ENCODE measurements at places on chromosomes 4 and X.

- peak within 1 kb of the TSS; percentile 91 for H3K27ac ChIP-seq
- H3K4me3 ChIP-seq, result peak within 1 kb of the TSS; percentile 91
- no peaks in the 10 kb centered on the region for H3K36me3 ChIP-seq
- peaks cover 21% of the 10 kb centered on the region for H3K27me3 ChIP-seq
- peaks cover 20% of the 10 kb centered on the region for H3K4me1 ChIP-seq
- peak; percentile 62 for DNase-seq
Observed at GRCh38 chrX:130401415-130402207, at the start of gene RBMX2. Gene RBMX2, plus strand, starts transcription at chrX:130401987. Its CDS starts 46 bp downstream, at chrX:130402033.

DNA sequence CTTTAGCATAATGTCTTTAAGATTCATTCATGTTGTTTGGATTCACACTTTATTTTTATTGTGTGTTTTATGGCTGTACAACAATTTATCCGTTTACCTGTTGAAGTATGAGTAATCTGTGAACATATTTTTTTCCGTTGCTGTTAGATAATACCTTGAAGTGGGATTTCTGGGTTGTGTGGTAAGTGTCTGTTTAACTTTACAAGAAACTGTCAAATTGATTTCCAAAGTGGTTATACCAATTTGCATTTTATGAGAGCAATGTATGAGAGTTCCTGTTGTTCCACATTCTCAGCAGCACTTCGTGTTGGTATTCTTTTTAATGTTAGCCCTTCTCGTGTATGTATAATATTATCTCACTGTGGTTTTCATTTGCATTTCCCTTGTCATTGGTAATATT lies 53.6 kb downstream of the USP53 start:
- H3K4me3 ChIP-seq, result no peak overlapping the region
- no peaks in the 10 kb centered on the region for H3K36me3 ChIP-seq
- no peak overlapping the region for H3K27ac ChIP-seq
- no peaks in the 10 kb centered on the region for H3K4me1 ChIP-seq
- no peak for DNase-seq

- peaks cover 18% of the 10 kb centered on the region for H3K27me3 ChIP-seq
- no peak overlapping the region for H3K4me3 ChIP-seq
- H3K4me1 ChIP-seq, result no peaks in the 10 kb centered on the region
- DNase-seq, result no peak
Observed at GRCh38 chr4:74474345-74475090, 29.6 kb downstream of the AREG start.

DNA sequence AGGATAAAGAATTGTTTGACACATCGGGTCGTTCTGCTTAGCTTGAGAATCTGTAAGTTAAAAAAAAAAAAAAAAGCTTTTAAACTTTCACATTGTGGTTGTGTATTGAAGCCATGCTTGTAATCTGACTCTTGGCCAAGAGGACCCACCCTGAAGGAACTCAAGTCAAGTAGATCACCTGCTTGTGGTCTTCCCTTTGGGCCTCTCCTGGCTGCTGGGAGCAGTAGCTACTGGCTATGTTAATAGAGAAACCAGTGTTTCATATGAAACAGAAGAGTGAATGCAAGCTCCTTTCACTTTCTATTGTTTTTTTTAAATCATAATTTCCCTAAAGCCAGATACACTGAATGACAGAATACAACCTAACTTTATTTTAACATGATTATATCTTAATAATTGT lies 402.4 kb upstream of the NDST4 start:
- H3K4me3 ChIP-seq, result no peak overlapping the region
- no peaks in the 10 kb centered on the region for H3K27me3 ChIP-seq
- no peaks in the 10 kb centered on the region for H3K4me1 ChIP-seq
- no peak for DNase-seq
- no peak overlapping the region for H3K27ac ChIP-seq
- H3K36me3 ChIP-seq, result no peaks in the 10 kb centered on the region

- H3K27me3 ChIP-seq, result no peaks in the 10 kb centered on the region
- H3K36me3 ChIP-seq, result no peaks in the 10 kb centered on the region
- DNase-seq, result no peak
- no peak overlapping the region for H3K27ac ChIP-seq
- no peak overlapping the region for H3K4me3 ChIP-seq
Observed at GRCh38 chr4:96744676-96745075, 904.8 kb downstream of the PDHA2 start.

GRCh38 chr4:40721730-40722171 lies 28.0 kb upstream of the NSUN7 start:
- H3K4me1 ChIP-seq, result no peaks in the 10 kb centered on the region
- peaks cover under 1% of the 10 kb centered on the region for H3K27me3 ChIP-seq

- no peak overlapping the region for H3K27ac ChIP-seq
- DNase-seq, result no peak
- H3K27me3 ChIP-seq, result no peaks in the 10 kb centered on the region
- H3K4me3 ChIP-seq, result no peak overlapping the region
- no peaks in the 10 kb centered on the region for H3K4me1 ChIP-seq
Observed at GRCh38 chr4:141851246-141851891, 215.0 kb downstream of the IL15 start.

DNA sequence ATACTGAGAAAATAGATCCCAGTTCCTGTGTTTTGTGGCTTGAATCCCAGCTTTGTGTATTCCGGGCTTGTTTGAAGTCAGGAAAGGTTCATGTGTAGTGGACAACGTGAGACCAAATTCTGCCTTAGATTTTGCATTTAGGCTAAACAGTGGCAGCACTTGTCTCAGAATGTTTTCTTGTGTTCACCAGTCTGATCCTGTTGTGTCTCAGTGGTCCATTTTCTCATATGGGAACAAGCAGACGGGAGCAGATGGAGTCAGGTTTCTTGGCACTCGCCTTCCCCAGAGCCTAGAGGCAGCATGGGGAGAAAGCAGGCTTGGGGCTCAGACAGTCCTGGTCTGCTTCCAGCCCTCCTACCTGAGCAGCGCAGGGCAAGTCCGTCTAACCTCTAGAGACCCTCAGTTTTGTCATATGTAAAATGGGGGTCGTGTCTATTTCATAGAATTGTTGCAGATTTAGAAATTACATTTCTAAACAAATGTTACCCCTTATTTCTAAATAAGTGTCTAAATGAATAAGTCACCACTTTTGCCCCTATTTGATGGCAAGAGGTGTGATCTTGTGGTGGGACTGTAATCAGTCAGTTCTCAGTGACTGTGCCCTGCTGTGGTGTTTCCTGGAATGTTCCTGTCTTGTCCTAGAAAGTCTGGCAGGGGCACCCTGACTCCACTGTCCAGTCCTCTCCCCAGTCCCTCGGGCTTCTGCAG lies 28.3 kb upstream of the MSANTD1 start:
- no peak overlapping the region for H3K27ac ChIP-seq
- H3K27me3 ChIP-seq, result no peaks in the 10 kb centered on the region
- no peak for DNase-seq
- H3K4me1 ChIP-seq, result no peaks in the 10 kb centered on the region

DNA sequence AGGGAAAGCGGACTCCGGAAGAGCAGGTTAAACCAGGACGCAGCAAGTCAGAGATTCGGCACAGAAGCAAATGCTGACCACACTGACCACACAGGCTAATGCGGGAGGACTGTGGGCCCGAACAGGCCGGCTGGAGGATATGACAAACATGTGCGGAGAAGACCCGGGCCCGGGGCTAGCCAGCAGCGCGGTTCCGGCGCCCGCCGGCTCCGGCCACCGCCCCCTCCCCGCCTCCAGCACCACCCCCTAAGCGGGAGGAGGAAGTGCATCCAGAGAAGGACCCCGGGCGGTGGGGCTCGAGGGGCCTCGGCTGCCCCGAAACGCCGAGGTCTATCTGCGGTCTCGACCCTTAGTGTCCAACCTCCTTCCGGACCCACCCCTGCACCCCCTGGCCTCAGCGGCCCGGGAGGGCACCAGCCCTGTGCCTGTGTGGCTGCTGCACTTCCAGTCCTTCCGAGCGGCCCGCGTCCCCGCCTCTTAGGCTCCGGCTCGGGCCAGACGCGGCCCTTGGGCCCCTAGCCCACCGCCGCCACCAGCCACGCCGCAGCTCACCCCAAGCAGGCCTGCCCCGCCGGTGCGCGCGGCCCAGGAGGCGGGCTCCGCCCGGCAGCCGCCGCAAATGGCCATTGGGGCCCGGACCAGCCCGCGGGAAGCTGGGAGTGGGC lies 2.1 kb downstream of the ELOVL6 start:
- no peaks in the 10 kb centered on the region for H3K27me3 ChIP-seq
- peak overlapping the region; percentile 96 for H3K4me3 ChIP-seq
- no peaks in the 10 kb centered on the region for H3K36me3 ChIP-seq
- DNase-seq, result peak; percentile 39

- no peak overlapping the region for H3K4me3 ChIP-seq
- H3K27ac ChIP-seq, result no peak overlapping the region
- no peaks in the 10 kb centered on the region for H3K27me3 ChIP-seq
- H3K4me1 ChIP-seq, result no peaks in the 10 kb centered on the region
- H3K36me3 ChIP-seq, result no peaks in the 10 kb centered on the region
- DNase-seq, result no peak
Observed at GRCh38 chrX:105323928-105324327, 103.4 kb upstream of the TEX13A start.

DNA sequence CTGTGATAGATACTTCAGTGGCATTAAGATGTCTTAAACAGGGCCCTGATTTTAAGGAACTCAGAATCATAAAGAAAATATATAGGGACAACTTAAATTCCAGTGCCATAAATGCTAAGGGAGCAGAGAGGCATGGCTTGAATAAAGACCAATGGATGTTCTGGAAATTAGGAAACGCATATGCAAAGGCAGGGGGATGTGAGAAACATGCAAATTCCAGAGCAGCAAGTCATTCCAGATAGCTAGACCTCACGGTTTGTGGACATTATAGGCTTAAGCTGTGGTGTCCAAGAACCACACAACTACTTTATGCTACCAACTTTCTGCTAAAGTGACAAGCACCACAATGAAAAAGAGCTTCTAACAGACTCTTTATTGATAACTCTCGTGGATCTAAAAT lies 132.6 kb upstream of the ANK2 start:
- H3K36me3 ChIP-seq, result no peaks in the 10 kb centered on the region
- no peak overlapping the region for H3K4me3 ChIP-seq
- H3K4me1 ChIP-seq, result no peaks in the 10 kb centered on the region
- peaks cover 8% of the 10 kb centered on the region for H3K27me3 ChIP-seq
- no peak overlapping the region for H3K27ac ChIP-seq

GRCh38 chr4:17489721-17490120 lies 22.2 kb downstream of the QDPR start:
- H3K27ac ChIP-seq, result no peak overlapping the region
- DNase-seq, result no peak
- no peak overlapping the region for H3K4me3 ChIP-seq
- peaks cover 23% of the 10 kb centered on the region for H3K36me3 ChIP-seq
- no peaks in the 10 kb centered on the region for H3K27me3 ChIP-seq

GRCh38 chr4:115332078-115332477 lies 218.7 kb upstream of the NDST4 start:
- no peak for DNase-seq
- no peaks in the 10 kb centered on the region for H3K4me1 ChIP-seq

DNA sequence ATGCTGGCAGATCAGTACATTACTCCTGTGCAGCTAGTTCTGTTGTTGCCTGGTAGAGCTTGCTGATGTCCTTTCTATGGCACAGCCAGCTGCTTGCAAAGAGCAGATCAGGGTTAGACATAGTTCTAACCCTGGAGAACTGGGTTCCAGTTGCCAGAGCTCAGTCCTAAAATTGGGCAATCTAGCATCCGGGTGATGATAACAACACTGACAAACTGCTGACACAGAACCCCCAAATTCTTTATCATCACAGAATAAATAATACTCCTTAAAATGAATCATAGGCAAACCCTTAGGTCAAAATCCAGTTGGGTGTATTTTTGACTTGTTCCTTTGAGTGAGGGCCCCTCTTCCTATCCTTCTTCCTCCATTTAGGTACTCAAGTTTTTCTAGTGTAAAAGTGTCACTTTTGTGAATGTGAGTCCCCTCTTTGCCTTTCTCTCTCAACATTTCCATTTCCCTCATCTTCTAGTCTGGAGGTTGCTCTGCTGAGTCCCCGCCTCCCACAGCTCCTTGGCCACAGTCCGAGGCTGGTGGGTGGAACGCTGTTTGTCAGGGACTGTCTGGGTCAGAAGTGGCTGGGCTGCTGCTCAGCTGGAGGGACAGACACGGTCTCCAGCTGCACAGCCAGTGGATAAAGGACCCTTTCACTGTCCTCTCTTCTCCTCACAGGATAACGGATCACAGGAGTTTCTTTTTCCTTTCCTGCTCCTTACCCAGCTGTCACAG lies 93.6 kb upstream of the RASGEF1B start:
- H3K27ac ChIP-seq, result peak overlapping the region; percentile 98
- peaks cover 36% of the 10 kb centered on the region for H3K4me1 ChIP-seq
- DNase-seq, result no peak
- H3K36me3 ChIP-seq, result no peaks in the 10 kb centered on the region
- no peaks in the 10 kb centered on the region for H3K27me3 ChIP-seq
- H3K4me3 ChIP-seq, result peak overlapping the region; percentile 49

DNA sequence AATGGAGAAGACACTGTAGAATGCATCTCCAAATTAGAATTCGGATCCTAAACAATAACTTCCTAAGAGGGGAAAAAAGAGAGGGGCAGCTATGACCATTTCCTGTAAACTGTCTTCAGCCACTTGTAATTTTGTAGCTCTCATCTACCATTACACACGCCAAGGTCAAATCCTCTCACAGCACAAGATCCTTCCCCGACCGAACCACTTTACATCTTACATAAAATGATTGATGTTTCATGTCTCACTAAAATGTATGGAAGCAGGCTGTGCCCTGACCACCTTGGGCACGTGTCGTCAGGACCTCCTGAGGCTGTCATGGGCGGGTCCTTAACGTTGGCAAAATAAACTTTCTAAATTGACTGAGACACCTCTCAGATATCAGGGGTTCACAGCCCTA lies 24.1 kb upstream of the PBDC1 start:
- H3K36me3 ChIP-seq, result no peaks in the 10 kb centered on the region
- H3K27ac ChIP-seq, result peak overlapping the region; percentile 98
- peak overlapping the region; percentile 93 for H3K4me3 ChIP-seq

- no peak for DNase-seq
- H3K4me3 ChIP-seq, result no peak overlapping the region
- no peaks in the 10 kb centered on the region for H3K4me1 ChIP-seq
- no peak overlapping the region for H3K27ac ChIP-seq
- peaks cover 35% of the 10 kb centered on the region for H3K27me3 ChIP-seq
Observed at GRCh38 chr4:147583876-147584275, 33.3 kb upstream of the TMEM184C start.

GRCh38 chrX:72142794-72143608 lies 11.3 kb upstream of the RTL5 start:
- peaks cover 11% of the 10 kb centered on the region for H3K4me1 ChIP-seq
- no peak for DNase-seq
- H3K36me3 ChIP-seq, result no peaks in the 10 kb centered on the region
- H3K27ac ChIP-seq, result peak overlapping the region; percentile 6
- H3K4me3 ChIP-seq, result no peak overlapping the region

GRCh38 chrX:30702736-30703135 lies 49.5 kb downstream of the GK start:
- no peaks in the 10 kb centered on the region for H3K4me1 ChIP-seq
- no peaks in the 10 kb centered on the region for H3K27me3 ChIP-seq
- H3K4me3 ChIP-seq, result no peak overlapping the region
- no peak overlapping the region for H3K27ac ChIP-seq
- peaks cover 3% of the 10 kb centered on the region for H3K36me3 ChIP-seq

DNA sequence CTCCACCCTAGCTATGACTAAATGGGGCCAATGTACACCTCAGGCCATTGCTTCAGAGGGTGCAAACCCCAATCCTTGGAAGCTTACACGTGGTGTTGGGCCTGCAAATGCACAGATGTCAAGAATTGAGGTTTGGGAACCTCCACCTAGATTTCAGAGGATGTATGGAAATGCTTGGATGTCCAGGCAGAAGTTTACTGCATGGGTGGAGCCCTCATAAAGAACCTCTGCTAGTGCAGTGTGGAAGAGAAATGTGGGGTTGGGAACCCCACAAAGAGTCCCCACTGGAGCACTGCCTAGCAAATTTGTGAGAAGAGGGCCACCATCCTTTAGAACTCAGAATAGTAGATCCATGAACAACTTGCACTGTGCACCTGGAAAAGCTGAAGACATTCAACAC lies 284.1 kb downstream of the ANTXR2 start:
- H3K4me1 ChIP-seq, result no peaks in the 10 kb centered on the region
- peaks cover 8% of the 10 kb centered on the region for H3K36me3 ChIP-seq
- no peak overlapping the region for H3K4me3 ChIP-seq
- DNase-seq, result no peak
